Cardiac muscle cell (in vitro differentiated cells and primary cell): ENCODE measurements at places on chromosomes 3 and 15. TPM values are rescaled to one million over a fixed set of nuclear protein-coding genes. Genes with fewer than 3 reads are reported as not detected.

The ZNF774 gene
- 1.7 and 14.6 TPM in 2 replicates for total RNA-seq

The ADAMTS7 gene
- total RNA-seq: 20.4 and 35.3 TPM in 2 replicates

DNA sequence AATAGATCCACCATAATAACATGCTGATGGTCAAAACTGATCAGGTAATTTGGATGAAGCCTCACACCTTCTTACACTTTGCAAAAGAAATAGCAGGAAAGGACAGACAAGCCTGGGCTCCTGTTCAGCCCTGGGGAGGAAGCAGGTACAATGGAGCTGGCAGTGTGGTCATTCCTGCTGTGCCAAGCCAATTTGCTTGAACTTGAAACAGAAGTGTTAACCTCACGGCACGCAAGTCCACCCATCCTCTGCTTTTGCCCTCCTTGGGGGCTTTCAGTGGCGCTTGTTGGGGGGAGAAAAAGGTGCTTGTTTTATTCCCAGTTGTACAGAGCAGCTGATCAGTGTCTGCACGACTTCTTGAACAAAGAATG lies 36.8 kb upstream of the RFTN1 start:
- no peak for DNase-seq

DNA sequence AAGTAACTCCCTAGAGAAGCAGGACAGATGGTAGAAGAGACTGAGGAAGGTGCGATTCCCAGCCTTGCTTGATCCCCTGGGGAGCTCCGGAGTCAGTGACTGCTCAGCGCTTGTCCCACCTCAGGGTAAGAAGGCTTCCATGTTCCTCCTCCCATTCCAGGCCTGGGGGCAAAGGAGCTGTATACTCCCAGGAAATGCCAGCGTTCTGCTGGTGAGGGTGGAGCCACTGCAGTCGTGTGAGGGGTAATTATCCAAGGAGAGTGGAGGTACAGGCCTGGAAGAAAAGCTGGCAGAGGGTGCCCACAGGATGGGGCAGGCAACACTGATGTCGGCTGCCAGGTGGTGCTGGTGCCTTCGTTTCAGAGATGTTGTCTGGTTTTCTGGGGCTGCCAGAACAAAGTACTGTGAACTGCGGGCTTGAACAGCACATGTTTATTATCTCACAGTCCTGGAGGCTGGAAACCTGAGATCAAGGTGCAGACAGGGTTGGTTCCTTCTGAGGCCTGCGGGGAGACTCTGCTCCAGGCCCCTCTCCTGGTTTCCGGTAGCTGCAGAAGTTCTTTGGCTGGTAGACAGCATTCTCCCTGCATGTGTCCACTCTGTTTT lies 12.1 kb upstream of the APBA2 start:
- no peak for DNase-seq

The CPNE9 gene
- not detected in 2 replicates for total RNA-seq

The ZBBX gene
- 2.3 and 2.9 TPM in 2 replicates for total RNA-seq

- DNase-seq: no peak
Measured at GRCh38 chr3:100110162-100110561, 4.1 kb downstream of the FILIP1L start.

DNA sequence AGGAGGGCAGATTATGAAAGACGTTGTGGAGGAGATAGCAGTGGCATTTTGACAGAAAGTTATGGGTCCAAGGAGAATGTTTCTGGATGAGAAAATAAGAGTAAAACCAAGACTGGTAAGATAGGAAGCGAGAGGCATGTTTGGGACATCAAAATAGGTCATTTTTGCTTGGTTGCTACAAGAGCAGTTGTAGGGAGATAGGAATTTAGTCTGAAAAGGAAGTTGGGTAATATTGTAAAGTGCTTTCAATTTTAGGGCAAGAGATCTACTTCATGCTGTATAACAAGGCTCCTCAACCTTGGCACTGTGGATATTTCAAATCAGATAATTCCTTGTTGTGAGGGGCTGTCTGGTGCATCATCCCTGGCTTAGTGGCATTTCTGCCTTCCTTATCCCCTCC lies 118.0 kb upstream of the DPH6 start:
- peak; percentile 53 for DNase-seq

DNA sequence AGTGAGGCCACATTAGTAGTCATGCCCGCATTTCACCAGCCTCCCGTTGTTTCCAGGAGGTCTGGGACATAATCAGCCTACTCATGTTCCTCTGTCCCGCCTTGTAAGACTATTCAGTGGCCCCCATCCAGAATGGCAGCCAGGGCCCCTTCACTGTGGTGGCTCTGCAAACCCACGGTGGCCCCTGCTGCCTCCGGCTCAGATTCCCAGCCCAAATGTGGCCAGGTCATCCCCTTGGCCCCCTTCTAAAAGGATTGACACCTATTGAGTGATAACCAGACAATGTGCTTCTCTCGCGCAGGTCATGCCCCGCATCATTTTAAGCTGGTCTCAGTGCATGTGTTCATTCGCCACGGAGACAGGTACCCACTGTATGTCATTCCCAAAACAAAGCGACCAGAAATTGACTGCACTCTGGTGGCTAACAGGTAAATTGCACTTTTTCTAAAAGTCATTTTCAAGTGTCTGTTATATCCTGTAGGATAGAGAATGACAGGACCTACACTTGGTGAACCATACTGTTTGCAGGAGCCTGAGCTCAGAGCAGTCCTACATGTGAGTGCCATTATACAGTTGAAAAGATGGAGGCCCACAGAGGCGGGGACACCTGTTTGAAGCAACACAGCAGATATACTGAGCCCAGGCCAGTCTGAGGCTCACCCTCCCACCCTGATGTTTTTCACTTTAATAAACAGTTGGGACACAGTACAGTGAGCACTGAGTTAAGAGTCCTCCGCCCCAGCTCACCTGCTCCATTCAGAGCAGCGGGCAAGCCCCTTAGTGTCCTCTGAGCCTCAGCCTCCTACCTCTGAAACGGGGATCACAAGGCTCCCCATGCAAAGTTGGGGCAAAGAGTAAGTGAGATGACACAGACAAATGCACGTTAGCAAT lies 47.7 kb downstream of the PXYLP1 start:
- peak; percentile 27 for DNase-seq

DNA sequence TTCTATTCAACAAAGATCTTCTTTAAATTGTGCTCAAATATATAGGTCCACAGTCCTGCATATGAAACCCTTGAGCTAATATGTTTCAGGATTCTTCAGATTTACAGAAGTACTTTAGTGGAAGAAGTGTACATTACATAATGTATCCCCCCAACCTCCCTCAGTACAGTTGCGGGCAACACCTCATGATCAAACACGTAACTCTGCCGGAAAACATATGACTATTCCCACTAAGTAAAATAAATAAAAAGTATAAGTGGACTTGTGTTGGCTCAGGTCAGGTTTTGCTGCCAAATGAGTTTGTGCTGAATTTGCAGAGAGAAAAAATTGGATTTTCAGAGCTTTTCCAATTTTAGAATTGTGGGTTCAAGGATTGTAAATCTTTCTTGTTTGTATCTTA lies 267.6 kb upstream of the MDFIC2 start:
- DNase-seq: no peak

- no peak for DNase-seq
Measured at GRCh38 chr3:107077391-107077790, 299.8 kb upstream of the CCDC54 start.

DNA sequence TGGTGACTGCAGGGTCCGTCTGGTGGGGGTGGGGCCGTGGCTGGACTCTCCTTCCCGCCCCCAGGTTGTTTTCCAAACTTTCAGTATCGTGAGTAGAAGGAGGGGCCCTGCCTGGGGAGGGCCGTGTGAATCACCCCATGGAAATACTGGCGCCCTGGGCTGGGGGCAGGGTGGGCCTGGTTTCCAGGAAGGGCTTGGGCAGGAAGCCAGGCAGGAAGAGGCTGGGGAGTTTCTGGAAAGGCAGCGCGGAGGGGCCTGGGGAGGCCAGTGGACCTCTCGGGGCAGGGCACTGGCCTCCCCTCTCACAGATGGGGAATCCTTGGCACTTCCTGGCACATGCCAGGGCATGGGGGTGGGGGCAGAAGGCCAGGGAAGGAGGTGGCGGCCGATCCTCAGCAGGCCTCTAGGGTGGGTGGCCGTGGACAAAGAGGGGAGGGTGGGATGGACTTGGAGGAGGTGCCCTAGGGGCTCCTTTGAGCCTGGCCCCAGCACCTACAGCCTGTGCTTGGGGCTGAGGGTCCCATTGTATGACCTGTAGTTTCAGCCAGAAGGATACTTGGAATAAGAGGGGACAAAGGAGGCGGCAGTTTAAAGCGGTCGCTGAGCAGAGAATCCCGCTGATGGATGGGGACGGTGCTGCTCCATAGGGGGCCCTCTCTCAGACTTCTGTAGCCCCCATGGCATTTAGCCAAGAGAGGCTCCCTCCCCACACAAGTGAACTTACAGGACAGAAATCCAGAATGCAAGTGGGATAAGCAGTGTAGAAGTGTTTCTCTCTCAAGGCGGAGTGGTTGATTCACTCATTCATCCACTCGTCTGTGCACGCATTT lies 56.5 kb upstream of the GATA2 start:
- DNase-seq: peak; percentile 98

The GABRB3 gene
- total RNA-seq: 1.5 and 3.0 TPM in 2 replicates

The CYP8B1 gene
- total RNA-seq: not detected in 2 replicates

DNA sequence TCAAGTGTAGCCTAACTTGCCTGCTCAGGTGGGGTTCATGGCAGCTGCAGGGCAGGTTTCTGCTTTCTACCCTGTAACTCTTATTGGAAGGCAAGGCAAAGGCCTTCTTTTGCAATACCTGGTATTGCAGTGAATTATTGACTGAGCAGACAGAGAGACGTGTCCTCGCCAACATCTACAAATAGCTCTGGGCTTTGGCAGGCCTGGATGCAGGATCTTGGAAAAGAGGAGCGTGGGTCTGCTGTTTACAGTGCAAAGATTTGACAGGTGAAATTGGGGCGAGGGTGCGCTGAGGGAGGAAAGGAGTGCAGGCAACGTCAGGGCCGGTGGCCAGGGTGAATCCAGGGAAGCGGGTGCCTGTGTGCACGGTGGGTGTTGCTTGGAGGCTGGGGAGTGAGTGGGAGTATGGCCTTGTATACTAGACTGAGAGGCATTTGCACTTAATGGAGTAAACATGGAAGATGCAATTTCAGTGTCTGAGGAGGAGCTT lies 44.5 kb downstream of the ST6GAL1 start:
- DNase-seq: no peak

GRCh38 chr3:13072239-13072599 lies 1.0 kb downstream of the IQSEC1 start:
- no peak for DNase-seq

- no peak for DNase-seq
Measured at GRCh38 chr3:161630794-161631193, 134.2 kb downstream of the OTOL1 start.

- peak; percentile 33 for DNase-seq
Measured at GRCh38 chr3:194300382-194300758, 50.8 kb downstream of the CPN2 start.

The DLG1 gene
- total RNA-seq: 43.2 and 61.4 TPM in 2 replicates

The OXSM gene
- 4.8 and 8.4 TPM in 2 replicates for total RNA-seq

DNA sequence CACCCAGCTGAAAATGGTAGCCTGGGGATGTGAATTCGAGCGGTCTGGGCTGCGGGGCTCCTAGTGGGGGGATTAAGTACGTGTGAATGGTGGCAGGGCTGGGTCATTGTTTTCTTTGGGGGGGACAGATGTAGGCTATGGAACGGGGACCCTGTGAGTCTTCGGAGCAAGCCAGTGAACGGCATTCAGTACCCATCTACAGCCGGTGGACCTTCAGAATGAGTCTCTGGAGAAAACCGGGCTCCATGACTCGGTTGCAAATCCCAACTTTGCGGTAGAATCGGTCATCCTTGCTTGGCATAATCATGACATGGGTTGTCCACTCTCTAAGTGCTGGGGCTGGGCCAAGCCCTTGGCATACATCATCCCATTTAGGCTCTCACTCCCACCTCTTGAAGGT lies 7.2 kb upstream of the EOMES start:
- DNase-seq: no peak

DNA sequence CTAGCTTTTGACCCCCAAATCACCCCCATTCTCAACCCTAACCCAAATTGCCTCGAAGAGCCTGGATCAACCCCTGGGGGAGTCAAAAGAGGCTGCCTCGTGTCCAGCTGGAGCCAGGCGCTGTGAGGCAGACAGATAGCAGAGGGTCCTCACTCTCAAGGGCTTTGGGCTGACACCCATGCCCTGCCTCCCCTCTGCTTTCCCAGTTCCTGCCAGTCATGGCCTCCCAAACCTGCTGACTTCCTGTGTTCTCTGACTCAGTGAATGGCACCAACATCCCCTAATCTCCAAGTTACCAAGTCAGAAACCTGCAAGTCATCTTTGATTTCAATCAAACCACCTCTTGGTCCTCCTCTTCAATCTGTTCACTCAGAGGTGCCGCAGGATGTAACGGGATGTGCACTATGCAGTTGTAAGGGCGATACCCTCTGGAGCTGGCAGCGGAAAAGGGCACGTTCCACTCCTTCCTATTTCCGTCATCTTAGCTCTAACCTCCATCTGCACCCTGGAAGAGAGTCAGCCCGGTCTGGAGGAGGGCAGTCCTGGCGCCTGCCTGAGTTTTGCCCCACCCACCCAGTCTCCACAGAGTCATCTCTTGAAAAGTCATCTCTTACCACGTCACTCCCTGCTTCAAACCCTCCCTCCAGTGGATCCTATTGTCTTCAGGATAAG lies 52.4 kb upstream of the FAM174B start:
- DNase-seq: no peak

The RNU5B-1 gene
- not detected in 2 replicates for total RNA-seq

The GREM1 gene
- 0.09 and 0.39 TPM in 2 replicates for total RNA-seq

- DNase-seq: no peak
Measured at GRCh38 chr3:140717921-140718320, 40.1 kb downstream of the TRIM42 start.

- no peak for DNase-seq
Measured at GRCh38 chr15:90684281-90684680, 32.9 kb upstream of the BLM start.

- no peak for DNase-seq
Measured at GRCh38 chr3:4814305-4814903, 164.8 kb upstream of the BHLHE40 start.
